ENCODE measurements at places on chromosomes 4 and X. TPM values are rescaled to one million over a fixed set of nuclear protein-coding genes. Genes with fewer than 3 reads are reported as not detected.

DNA sequence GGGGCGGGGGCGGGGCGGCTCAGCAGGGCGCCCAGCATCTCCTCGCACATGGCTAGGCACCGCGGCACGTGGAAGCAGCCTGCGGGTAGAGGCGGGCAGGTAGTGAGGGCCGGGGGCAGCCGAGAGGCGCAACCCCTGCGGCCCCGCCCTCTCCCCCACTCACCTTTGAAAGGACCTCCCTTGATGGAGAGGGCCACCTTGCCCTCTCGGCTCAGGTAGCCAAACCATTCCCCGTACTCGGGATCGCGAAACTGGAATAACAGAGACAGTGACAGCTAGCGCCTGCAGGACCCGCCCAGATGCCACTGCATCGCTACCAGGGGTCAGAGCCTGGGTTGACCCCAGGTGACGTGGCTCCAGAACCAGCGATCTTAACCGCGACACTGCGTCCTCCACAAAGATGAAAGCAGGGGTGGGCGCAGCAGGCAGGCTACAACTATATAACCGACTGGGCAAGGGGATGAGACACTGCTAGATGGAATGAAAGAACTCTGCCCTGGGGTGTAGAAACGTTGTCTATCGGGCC lies 552 bp upstream of the NAA10 start:
- no peak for DNase-seq

DNA sequence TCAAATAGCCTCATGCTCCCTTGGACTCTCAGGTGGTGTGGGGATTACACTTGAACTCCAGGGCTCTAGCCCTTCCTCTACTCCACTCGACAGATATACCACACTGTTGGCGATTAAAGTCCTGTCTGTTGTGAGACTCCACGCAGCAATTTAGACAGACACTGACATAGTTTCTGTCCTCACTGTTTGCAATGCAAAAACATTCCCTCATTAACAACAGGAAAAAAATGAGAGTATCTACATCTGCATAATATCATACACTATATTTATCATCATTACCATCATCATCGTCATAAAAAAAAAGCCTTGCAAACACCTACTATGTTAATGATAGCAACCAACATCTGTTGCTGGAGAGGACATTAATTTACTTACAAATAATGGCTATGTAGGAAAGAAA lies 132.4 kb downstream of the RASL11B start:
- no peak for DNase-seq

- no peak for DNase-seq
These were observed 23.7 kb downstream of the ELF4 start for GRCh38 chrX:130086447-130087206.

- DNase-seq: no peak
These were observed 185.0 kb downstream of the CPE start for GRCh38 chr4:165563851-165564250.

The GLOD5 gene
- not detected for total RNA-seq

The COX7B2 gene
- not detected for total RNA-seq

The TREX2 gene
- not detected for total RNA-seq
